ENCODE measurements at places on chromosomes 5 and 9. TPM values are rescaled to one million over a fixed set of nuclear protein-coding genes. Genes with fewer than 3 reads are reported as not detected.

- H3K36me3 ChIP-seq, result no peaks in the 10 kb centered on the region
- no peak overlapping the region for H3K4me3 ChIP-seq
- no peaks in the 10 kb centered on the region for H3K4me1 ChIP-seq
- no peaks in the 10 kb centered on the region for H3K27me3 ChIP-seq
- DNase-seq, result no peak
These were observed 312.0 kb upstream of the RGMB start for GRCh38 chr5:98461485-98461884.

DNA sequence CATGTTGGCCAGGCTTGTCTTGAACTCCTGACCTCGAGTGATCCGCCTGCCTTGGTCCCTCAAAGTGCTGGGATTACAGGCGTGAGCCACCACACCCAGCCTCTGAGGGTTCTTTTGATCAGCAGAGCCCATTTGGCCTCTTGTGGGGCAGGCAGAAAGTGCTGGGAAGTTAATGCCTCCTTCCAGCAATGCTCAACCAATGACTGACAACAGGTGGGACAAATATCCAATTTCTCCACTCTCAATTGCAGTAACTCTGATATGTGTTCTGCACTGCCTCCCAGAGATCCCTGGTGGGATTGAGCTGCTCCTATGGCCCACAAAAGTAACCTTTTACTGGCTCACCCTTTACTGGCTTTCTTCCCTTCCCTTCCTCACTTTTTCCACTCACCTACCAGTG lies 79.9 kb upstream of the APC start:
- DNase-seq, result no peak
- H3K4me3 ChIP-seq, result no peak overlapping the region
- H3K27ac ChIP-seq, result no peak overlapping the region
- no peaks in the 10 kb centered on the region for H3K27me3 ChIP-seq
- no peaks in the 10 kb centered on the region for H3K36me3 ChIP-seq
- no peaks in the 10 kb centered on the region for H3K4me1 ChIP-seq

DNA sequence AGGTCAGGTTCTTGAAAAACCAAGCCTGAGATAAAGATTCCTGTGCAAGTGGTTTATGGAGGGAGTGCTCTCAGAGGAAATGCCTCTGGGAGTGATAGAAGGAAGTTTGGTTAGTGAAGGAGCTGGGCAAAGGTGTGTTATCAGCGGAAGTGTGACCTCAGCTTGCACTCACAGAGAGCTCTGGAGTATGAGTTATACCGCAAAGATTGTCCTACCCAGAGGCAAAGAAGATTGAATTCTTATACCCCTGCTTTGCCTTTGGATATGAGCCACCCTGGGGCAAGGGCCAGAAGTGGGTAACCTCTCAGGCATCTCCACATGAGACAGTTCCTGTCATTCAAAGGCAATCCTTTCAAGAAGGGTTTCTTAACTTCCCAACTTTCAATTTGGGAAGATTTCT lies 145.6 kb downstream of the MUSK start:
- H3K27ac ChIP-seq, result no peak overlapping the region
- H3K27me3 ChIP-seq, result no peaks in the 10 kb centered on the region
- H3K36me3 ChIP-seq, result no peaks in the 10 kb centered on the region
- H3K4me3 ChIP-seq, result no peak overlapping the region
- H3K4me1 ChIP-seq, result no peaks in the 10 kb centered on the region
- DNase-seq, result no peak

DNA sequence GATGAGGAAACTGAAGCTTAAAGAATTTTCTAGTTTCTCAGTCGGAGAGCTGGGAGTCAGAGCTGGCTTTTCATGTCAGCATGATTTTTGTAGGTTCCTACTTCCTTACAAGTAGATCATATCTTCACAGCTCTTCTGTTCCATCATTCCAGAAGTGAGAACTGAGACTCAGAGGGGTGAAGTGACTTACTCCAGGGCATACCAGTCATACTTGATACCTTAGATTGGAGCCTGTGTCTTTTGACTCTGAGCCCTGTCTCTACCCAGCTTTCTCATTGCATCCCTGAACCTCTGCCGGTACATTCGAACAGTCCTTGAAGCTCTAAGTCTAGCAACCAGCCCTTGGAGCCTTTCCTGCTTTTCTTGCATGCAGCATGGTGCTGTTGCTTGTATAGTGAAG lies 53.3 kb downstream of the MCCC2 start:
- no peak overlapping the region for H3K4me3 ChIP-seq
- no peak for DNase-seq
- H3K4me1 ChIP-seq, result no peaks in the 10 kb centered on the region

GRCh38 chr5:8234179-8234770 lies 365.3 kb downstream of the MTRR start:
- no peak for DNase-seq
- H3K4me1 ChIP-seq, result no peaks in the 10 kb centered on the region
- no peaks in the 10 kb centered on the region for H3K27me3 ChIP-seq
- no peak overlapping the region for H3K27ac ChIP-seq

Gene EGFL7
- 302 TPM for total RNA-seq

Gene CCNB1
- 3.6 TPM for total RNA-seq

Gene MEF2C
- 51.4 TPM for total RNA-seq

Gene NPR3
- total RNA-seq, result 87.2 TPM

All from upper lobe of right lung (tissue), 1 donor.